Germinal center (tissue), 1 donor: ENCODE measurements at places on chromosomes 12 and 14.

- no peak for DNase-seq
Observed at GRCh38 chr14:99441157-99441870, 39.3 kb downstream of the SETD3 start.

GRCh38 chr14:100803226-100803625, 22.7 kb upstream of the MEG3 start:
- no peak for DNase-seq

- DNase-seq: no peak
Observed at GRCh38 chr12:107101651-107102050, 8.3 kb upstream of the CRY1 start.

- no peak for DNase-seq
Observed at GRCh38 chr12:98022961-98023360, 492.4 kb upstream of the TMPO start.

GRCh38 chr14:45811155-45811554, 558.2 kb upstream of the MIS18BP1 start:
- no peak for DNase-seq

DNA sequence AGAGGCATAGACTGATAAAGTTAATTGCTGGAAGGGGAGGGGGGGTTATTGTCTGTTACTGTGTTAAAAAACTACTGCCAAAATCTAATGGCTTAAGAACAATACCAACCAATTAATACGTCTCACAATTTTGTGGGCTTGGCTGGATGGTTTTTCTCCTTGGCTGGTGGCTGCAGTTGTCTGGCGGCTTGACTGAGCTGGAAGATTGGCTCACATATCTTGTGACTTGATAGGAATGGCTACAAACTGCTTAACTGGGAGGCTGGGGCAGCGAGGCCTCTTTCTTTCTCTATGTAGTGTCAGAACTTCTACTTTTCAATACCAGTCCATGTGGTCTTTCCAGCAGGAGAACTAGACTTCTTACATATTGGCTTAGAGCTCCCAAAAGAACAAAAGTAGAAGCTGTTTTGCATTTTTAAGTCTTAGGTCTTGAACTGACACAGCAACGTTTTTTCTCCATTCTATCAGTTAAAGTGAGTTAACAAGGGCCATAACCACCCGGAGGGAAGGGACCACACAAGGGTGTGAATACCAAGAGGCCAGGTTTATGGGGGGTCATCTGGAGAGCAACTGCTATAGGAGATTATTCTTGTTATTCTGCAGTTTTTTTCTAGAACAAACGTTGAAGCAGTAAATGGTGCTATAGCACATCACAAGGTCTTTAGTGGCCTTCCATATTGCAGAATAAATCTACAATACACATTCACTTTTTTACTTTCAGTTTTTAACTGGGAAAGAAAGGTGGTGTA, 46.9 kb downstream of the ZDHHC17 start:
- no peak for DNase-seq

GRCh38 chr12:71947645-71948105, 9.0 kb downstream of the TPH2 start:
- DNase-seq: no peak

DNA sequence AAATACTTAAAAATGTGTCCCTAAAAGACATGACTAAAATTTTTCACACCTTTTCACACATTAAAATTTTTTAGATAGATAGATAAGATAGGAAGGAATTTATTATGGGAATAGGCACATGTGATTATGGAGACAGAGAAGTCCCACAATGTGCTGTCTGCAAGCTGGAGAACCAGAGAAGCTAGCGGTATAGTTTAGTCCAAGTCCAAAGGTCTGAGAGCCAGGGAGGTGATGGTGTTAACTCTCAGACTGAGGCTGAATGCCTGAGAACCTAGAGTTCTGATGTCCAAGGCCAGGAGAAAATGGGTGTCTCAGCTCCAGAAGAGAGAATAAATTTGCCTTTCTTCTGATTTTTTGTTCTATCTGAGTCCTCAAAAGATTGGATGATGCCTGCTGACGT, 65.7 kb downstream of the POLR3B start:
- DNase-seq: no peak

DNA sequence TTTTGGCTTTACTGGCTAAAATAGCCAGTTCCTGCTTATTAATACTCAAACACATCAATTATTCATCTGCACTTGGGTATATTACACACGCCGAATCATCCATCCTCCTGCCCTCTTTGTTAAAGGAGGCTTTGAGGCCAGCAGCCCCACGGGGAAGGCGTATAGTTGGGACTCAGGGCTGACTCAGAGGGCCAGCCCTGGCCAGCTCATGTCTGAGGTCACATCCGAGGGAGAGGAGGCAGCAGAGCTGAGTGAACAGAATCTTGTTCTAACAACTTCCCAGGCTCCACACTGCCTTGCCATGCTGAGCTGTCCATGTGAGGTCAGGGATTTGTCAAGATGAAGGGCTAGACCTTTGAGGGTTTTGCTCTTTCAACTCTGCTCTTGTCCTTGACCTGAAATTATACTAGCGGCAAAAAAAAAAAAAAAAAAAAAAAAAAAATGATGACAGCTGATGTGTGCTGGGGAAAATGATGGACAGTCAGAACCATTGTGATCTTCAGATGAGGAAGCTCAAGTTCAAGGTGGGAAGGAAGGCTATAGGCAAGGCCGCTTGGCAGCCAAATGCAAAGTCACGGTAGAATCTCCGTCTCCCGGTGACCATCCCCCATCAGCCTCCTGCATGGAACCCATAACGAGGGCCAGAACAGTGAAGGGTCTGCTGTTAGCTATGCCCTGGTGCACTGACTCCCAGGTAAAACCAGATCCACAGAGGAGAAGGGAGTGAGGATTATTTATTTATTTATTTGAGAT, 12.5 kb upstream of the MARK3 start:
- no peak for DNase-seq
